ENCODE measurements at places on chromosomes 13 and 19.

GRCh38 chr19:33225458-33225926, at the start of gene SLC7A10:
TSS of gene SLC7A10 (minus strand) at chr19:33225850. CDS start at chr19:33225703, 147 bp downstream.
- no peak for DNase-seq

GRCh38 chr13:107999751-108000150, 215.6 kb downstream of the LIG4 start:
- DNase-seq: no peak

GRCh38 chr13:101784313-101784712, 331.8 kb downstream of the ITGBL1 start:
- DNase-seq: no peak

GRCh38 chr13:80550971-80551441, 210.1 kb upstream of the SPRY2 start:
- no peak for DNase-seq

GRCh38 chr19:28519952-28520861, 692.7 kb downstream of the UQCRFS1 start:
- DNase-seq: no peak

GRCh38 chr19:1074544-1075283, 7.7 kb downstream of the ARHGAP45 start:
- DNase-seq: peak; percentile 80

DNA sequence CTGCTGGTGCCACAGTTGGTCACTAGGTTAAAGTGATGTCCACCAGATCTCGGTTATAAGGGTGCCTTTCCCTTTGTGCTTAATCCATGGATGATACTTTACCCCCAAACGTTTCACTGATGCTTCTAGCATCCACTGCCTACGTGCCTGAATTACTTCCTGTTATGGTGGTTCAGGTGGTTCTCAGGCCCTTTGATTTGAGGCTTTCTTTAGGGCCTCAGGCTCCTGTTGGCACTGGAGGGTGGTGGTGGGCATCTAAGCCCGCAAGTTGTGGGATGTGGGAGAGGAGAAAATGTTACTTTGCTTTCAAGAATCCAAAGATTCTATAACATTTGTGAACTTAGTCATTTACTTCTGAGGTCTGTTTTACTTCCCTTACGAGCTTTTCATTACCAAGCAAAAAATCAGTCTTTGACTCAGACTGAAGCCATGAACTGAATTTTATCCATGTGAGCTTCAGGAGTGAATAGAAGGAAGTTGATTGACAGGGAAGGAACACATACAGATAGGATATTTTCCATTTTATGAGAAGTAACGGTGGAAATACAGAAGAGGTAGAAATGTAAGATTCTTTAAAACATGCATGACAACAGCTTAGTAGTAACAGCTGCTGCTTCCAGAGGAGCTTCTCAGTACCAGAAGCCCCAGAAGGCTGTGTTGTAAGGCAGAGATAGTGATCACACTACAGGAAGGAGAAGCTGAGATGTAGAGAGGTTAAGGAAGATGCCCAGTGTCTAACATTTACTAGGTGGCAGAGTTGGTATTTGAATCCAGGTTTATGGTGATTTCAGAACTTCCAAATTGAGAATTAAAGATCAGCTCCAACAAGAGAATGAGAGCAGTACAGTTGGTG, 65.0 kb downstream of the ARHGEF7 start:
- DNase-seq: no peak

GRCh38 chr19:54191011-54191810, at the start of gene TSEN34:
TSS of gene TSEN34 (plus strand) at chr19:54191308. CDS start at chr19:54191365, 57 bp downstream.
- DNase-seq: peak; percentile 92

- DNase-seq: no peak
Measured at GRCh38 chr19:928471-929202, 2.8 kb downstream of the ARID3A start.

DNA sequence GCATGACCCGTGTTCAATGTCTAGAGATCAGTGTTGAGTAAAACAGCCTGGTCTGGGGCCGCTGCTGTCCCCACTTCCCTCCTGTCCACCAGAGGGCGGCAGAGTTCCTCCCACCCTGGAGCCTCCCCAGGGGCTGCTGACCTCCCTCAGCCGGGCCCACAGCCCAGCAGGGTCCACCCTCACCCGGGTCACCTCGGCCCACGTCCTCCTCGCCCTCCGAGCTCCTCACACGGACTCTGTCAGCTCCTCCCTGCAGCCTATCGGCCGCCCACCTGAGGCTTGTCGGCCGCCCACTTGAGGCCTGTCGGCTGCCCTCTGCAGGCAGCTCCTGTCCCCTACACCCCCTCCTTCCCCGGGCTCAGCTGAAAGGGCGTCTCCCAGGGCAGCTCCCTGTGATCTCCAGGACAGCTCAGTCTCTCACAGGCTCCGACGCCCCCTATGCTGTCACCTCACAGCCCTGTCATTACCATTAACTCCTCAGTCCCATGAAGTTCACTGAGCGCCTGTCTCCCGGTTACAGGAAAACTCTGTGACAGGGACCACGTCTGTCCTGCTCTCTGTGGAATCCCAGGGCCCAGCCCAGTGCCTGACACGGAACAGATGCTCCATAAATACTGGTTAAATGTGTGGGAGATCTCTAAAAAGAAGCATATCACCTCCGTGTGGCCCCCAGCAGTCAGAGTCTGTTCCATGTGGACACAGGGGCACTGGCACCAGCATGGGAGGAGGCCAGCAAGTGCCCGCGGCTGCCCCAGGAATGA, 1.5 kb upstream of the CEACAM5 start:
- DNase-seq: peak; percentile 73

GRCh38 chr19:39252458-39252857, 3.8 kb upstream of the IFNL4 start:
- no peak for DNase-seq

DNA sequence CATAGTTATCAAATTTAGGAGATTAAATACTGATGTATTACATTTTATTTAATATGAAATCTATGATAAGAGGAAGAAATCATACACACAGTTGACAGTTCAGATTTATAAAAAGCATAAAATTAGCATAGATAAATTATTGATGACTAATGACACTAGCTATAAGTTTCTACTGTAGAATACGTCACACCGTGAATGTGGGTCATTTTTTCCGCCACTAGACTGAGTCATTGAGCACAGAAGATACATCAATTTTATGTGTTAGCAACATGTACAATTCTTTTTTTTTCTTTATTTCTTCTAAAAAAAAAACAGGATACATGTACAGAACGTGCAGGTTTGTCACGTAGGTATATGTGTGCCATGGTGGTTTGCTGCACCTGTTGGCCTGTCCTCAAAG, 22.2 kb downstream of the AP2S1 start:
- DNase-seq: no peak

GRCh38 chr19:29789007-29789406, 22.8 kb upstream of the CCNE1 start:
- DNase-seq: no peak

DNA sequence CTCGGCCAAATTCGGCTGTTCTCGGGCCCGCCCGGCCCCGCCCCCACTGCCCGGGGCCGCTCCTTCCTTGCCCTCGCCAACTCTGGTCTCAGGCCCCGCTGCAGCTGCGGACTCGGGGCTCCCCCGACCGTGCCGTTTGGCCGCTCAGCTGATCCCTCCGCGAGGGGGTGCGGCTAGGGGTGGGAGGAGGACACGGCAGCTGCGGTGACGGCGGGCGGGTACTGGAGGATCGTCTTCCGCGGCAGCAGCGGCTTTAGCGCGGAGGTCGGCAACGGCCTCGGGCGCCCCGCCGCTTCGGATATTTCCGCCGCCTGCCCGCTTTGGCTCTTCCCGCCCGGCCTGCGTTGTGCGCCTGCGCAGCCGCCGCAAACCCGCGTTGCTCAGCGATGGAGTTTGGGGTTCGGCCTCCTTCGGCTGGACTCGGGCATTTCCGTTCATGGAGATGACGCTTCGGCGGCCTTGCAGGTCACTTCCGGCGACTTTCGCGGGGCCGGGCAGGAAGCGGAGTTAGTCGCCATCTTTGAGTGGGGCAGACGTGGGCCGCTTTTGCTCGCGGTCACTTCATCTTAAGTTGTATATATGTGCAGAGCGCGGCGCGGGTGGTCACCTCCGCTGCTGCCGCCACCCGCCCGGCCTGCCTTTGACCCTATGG, 338 bp upstream of the UBE2M start:
- DNase-seq: peak; percentile 99

- DNase-seq: no peak
Measured at GRCh38 chr13:20843166-20843565, 59.4 kb downstream of the XPO4 start.

- no peak for DNase-seq
Measured at GRCh38 chr13:46925486-46925885, 28.6 kb upstream of the HTR2A start.

DNA sequence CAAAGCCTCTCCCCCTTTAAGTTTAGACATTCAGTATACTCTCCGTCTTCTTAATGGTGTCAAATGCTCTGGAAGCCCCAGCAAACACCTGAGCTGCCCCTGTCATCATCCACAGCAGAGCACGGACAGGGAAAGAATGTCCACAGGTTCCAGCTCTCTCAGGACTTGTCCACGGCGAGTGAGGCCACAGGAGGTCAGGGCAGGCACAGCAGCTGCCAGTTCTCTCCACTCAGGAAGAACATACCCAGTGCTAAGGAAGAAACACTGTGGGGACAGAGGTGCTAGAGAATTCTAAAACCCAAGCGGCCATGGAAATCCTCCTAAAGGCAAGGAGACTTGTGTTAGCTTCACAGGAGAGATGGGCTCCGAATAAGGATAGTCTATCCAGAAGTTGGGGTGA, 132.0 kb upstream of the SERP2 start:
- DNase-seq: no peak

All from activated naive CD4-positive, alpha-beta T cell treated with anti-CD3 and anti-CD28 coated beads, Interleukin-2, amount 50 U/mL, for 72 hours (primary cell).